ENCODE measurements at places on chromosomes 7 and 10.
A peak's percentile ranks its signal among the peaks of the same experiment; 100 is the strongest.

DNA sequence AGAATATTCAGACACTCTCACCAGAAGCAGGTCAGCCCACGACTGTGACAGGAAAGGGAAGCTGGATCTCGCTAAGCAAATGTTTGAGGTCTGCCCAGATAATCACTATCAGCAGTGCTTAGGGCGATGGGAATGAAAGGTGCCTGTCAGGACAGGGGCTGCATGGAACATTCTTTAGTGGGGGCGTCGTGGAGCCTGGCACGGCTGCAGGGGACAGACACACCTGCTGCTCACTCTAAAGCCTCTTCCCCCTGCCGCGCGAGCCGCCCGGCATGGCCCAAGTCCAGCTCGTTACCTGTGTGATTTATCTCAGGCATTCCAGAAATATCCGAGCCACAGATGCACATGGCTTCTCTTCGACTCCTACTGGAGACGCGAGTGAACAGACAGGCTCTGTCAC lies 235.5 kb downstream of the GLRX3 start:
- DNase-seq, result no peak

DNA sequence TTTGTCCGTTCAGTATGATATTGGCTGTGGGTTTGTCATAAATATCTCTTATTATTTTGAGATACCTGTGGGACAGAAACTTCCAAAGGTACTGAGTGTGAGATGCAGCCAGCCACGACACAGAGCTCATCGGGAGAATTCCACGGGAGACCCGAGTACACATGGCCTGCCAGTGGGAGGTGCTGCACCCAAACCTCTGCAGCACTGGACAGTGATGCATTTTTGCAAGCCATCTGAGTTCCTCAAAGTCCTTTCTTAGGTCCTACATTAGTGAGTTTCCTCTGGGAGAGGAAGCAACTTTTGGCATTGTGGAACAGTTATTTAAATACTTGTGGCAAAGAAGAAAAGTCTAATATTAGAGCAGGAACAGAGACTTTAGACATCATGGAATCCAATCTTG lies 77.5 kb downstream of the ARID5B start:
- no peak for DNase-seq

GRCh38 chr7:92230547-92230946 lies 15.2 kb downstream of the KRIT1 start:
- DNase-seq, result no peak

DNA sequence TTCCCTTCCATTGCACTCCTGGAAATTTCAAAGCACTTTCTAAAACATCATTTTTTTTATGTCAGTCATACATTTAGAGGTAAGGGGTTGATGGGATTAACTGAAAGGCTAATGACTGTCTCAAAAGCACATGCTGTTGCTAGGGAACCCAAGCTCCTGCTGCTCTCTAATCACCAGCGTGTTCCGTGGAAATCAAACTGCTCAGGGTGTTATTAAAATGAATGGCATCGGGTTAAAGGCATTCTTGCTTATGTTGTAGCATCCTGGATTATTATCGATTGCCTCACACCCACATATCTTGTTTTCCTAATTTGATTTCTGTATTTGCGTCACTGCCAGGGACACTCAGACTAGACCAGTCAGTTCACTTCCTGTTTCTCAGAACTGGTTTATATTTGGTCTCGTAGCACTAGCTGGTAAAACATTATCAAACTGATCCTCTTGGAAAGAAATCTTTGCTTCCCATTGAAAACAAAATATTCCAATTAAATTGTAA lies 216.5 kb upstream of the MKLN1 start:
- DNase-seq, result peak; percentile 64

DNA sequence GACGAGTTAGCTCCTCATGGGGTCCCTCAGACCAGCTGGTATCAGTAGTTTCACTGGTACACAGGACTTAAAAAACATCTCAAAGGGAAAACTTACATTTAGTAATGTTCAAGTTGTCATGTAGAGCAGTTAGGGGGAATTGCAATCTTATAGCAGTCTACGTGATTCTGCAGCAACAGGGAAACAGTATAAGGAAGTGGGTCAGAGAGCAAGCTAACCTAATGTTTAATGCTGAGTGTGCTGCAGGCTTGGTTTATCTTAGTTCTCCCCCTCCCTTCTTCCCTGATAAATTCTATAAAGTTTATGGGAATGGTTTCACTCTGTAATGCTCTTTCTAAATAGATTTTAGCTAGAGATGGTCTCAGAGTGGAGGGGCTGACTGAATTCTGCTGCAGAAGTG lies 11.3 kb downstream of the SPAM1 start:
- no peak for DNase-seq

DNA sequence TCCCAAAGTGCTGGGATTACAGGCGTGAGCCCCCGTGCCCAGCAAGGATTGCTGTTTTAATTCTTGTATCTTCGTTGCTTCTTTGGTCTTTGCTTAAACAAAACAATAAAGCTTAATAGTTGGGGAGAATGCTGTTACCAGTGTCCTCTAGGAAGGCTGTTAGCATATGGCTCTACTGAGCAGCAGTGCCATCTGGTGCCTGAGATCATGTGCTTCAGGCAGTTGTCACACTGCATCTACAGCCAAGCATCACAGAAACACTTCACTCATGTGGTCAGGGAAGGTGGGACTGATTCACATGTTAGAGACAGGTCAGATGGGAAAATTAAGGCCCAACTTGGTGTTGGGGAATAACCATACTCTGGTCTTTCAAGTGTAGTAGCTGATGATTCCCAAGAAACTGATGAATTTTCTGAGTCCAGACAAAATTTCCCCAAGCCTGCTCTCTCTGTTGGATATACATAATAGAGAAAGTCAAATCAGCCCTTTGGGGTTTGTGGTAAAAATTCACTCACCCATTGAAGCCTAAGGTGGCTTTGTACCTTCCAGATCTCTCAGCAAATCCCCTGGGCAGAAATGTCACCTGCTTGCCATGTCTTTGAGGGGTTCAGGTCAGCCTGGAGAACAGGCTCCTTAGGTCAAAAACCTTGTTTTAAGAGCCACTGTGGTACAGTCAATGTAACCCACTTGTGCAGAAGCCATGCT lies 28.4 kb downstream of the UBE2D4 start:
- DNase-seq, result peak; percentile 50

DNA sequence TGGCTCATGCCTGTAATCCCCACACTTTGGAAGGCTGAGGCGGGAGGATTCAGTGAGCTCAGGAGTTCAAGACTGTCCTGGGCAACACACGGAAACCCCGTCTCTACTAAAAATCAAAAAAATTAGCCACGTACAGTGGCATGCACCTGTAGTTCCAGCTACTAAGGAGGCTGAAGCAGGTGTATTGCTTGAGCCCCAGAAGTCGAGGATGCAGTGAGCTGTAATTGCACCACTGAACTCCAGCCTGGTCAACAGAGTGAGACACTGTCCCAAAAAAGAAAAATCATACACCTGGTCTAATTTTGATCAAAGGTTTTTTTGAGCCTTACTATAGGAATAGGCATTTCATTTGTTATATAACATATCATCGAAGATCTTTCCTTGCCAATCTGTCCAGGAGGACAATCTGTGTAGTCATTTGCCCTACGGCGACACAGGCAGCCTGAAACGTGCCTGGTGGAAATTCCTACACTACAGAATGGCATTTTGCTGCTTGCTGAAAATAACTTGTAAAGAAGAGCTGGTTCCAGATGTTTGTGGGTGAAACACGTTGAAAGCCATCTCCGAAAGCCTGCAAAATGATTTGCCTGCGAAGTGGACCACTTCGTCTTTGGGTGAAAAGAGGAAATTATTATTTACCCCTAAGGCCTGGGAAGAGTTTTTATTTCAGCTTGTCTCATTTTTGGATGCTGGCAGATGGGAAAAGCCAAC lies 31.3 kb upstream of the GDI2 start:
- DNase-seq, result peak; percentile 27

DNA sequence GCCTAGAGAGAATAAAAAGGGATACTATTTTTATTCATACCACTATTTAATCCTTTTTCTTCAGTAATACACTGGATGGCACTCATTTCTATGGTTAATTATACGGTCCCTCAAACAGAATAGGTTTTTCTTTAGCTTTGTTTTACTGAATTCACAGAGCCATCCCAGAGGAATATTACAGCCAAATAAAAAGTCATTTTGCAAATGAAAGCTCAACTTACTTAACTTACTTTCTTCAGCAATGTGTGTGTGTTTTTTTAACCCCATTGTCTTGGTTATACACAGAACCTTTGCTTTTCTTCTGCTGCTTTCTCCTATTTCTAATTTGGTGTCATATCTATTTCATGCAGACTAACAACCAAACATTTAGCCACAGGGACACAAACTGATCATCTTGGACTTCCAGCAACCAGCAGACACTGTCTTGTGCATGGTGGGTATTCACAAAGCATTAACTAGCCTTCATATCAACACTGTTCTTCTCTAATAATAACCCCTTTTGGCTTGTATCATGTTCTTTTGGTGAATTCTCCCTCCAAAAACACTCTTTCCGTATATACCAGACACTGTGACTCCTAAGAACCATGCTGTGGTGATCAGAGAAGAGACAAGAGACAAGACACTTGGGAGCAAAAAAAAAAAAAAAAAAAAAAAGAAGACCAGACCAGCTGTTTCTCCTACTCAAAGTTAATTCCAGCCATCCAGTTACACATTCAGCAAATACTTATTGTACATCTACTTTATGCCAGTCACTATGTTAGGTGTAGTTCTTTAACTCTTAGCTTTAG lies 40.4 kb downstream of the PIP4K2A start:
- DNase-seq, result no peak

GRCh38 chr10:89502549-89502948 lies 32.8 kb downstream of the SLC16A12 start:
- DNase-seq, result peak; percentile 85

DNA sequence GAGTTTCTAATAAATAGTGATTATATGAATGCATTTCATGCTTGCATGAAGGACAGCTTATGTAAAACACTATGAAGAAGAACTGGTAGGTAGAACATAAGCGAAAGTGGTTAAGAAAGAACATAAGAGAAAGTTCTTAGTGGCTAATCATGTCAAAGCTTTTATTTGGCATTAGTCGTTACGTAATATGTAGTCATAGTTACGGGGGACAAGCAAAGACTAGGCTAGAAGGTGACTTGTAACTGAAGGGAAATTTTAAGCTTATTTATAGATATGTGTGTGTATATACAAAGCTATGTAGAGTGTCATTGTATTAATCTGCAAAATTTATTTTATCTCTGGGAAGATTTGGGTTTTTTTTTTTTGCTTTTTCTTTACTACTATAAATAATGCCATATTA lies 36.9 kb downstream of the CAPZA2 start:
- DNase-seq, result no peak

DNA sequence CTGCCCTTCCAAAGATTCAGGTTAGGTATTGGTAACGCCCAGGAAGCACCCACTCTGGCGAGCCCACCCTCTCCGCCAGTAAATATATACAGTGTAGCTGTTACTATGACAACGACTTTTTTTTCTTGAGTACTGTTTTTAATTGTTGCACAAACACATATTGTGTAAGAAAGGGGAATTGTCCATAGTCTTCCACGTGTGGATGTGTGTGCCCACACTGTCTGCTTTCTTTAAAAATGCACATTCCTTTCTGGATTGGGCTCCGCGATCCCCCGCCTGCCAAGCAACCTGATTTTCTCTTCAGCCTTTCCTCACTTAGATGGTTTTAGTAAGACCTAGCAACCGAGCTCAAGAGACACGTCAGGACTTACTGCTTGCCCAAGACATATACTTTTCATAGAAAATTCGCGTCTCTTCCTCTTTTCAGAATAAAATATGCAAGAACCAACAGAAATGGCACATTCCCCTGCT lies 247.8 kb downstream of the EBF3 start:
- DNase-seq, result no peak

DNA sequence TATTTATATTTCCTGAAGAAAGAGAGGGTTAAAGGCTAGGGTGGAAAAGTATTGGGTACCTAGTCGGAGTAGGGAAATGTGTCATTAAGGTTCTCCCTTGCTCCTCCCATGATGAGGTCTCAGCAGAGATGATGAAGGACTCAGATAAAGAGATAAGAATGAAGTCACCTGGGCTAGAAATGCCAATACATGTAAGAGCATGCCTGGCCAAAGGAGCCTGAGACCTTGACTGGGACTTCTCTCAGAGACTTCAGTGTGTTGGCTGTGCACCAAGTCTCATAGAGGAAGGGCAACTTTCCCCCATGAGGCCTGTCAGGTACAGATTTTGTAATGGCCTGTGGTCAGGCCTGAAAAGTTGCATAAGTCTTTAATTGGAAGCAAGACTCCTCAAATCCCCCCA lies 361.0 kb upstream of the CDC14C start:
- no peak for DNase-seq

- DNase-seq, result no peak
These were observed 53.4 kb downstream of the EGFR start for GRCh38 chr7:55072251-55072650.

GRCh38 chr10:112442063-112442462 lies 4.7 kb downstream of the ZDHHC6 start:
- DNase-seq, result no peak

DNA sequence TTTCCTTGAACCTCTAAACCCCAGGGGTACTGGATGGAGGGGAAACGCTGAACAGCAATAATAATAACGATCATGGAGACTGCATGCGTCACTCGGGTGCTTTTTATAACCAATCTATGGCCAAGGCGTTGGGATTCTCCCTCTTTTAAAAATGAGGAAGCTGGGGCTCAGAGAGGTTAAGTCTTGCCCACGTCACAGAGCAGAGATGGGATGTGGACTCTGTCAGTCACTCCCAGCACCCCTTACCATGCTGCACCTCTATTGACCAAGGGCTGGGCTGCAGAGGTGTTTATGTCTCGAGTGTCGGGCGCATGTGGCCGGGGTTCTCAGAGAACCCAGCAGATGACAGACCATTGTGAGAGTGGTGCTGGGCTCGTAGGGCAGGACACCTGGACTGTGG lies 129.9 kb downstream of the CDH23 start:
- no peak for DNase-seq

GRCh38 chr7:78769481-78770101 lies 683.9 kb downstream of the MAGI2 start:
- no peak for DNase-seq

DNA sequence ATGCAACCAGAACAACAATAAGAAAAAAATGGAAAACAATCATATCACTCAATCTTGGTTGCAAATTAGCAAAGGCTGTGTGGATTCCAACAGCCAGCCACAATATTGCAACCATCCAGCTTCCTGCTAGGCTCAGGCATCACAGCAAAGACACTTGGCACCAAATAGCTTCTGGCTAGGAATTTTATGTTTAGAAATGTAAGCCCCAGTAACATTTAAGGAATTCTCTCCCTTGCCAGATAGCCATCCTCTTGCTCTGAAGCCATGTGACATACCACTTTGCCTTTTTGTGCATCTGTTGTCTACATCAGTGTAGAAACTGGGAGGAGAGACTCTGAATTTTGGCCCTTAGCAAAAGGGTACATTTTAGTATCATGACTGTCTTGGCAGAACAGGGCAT lies 22.2 kb downstream of the MKX start:
- DNase-seq, result peak; percentile 72

DNA sequence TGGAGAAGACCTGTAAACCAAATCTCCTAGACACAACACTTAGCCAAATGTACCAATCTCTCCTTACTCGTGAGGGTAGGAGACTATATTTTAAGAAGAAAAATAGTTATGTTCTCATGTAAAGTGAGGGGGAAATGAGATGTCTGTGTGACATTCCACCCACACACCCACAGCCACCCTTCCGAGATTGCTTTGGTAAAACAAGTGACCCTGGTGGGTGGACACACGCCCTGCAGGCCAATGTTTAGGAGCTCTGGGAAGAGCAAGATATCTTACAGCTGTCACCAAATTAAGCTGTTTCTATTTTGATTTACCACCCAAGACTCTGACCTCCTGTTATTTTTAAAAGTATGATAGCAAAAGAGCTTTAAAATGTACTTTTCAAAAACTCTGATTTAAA lies 147.2 kb upstream of the PFKP start:
- no peak for DNase-seq
